ENCODE measurements at places on chromosomes 3 and 15. TPM values are rescaled to one million over a fixed set of nuclear protein-coding genes. Genes with fewer than 3 reads are reported as not detected.

The SLC28A1 gene
- polyA plus RNA-seq, result 6.8 TPM

The NUDT16 gene
- 40.5 TPM for polyA plus RNA-seq

The STAC gene
- 11.8 TPM for polyA plus RNA-seq

DNA sequence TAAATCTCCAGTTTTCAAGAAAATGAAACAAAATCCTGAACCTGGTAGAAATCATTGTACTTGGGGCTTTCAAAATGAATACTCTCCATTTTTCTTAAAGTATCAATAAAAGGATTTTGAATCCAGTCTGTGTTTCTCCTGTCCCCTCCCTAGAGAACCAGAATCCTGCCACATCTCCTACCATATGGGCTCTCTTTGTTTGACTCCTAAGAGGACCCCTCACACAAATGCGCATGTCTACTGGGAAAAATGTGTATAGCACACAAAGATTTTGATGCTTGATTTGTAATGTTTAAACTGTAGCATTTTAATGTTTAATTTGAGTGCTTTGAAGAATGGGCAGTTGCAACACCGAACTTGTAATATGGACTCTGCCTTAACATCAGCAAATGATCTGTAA is 25.9 kb downstream of the LRRC3B start:
- no peak for DNase-seq

DNA sequence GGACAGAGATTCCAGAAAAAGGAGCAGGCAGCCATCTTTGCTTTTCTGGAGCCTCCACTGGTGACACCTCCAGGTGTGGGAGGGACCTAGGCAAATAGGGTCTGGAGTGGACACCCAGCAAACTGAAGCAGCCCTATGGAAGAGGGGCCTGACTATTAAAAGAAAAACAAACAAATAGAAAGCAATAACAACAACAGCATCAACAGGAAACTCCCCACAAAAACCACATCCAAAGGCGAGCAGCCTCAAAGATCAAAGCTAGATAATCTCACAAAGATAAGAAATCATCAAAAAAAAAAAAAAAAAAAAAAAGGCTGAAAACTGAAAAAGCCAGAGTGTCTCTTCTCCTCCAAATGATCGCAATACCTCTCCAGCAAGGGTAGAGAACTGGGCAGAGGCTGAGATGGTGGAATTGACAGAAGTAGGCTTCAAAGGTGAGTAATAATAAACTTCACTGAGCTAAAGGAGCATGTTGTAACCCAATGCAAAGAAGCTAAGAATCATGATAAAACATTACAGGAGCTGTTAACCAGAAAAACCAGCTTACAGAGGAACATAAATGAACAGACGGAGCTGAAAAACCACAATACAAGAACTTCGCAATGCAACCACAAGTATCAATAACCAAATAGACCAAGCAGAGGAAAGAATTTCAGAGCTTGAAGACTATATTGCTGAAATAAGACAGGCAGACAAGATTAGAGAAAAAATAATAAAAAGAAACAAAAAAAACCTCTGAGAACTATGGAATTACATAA is 225.4 kb downstream of the CTNNB1 start:
- no peak for DNase-seq

- no peak for DNase-seq
Observed at GRCh38 chr15:87712211-87712610, 544.3 kb downstream of the NTRK3 start.

DNA sequence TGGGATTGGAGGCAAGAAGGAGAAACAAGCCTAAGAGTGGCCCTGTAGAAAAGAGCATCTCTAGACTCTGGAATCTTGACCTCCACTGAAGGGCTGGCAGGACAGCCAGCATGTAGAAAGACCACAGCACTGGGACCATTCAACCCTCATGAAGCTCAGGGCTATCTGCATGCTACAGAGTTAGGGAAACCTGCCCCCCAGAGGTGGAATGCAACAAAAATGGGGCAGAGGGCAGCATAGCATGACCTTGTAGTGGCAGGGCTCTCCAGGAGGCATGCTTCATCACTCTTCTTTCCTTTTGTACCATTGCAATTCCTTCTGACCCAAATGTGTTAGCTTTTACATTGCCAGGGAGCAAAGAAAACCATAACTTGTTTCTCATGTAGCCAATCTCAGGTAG is 445.4 kb downstream of the EPHB1 start:
- no peak for DNase-seq

DNA sequence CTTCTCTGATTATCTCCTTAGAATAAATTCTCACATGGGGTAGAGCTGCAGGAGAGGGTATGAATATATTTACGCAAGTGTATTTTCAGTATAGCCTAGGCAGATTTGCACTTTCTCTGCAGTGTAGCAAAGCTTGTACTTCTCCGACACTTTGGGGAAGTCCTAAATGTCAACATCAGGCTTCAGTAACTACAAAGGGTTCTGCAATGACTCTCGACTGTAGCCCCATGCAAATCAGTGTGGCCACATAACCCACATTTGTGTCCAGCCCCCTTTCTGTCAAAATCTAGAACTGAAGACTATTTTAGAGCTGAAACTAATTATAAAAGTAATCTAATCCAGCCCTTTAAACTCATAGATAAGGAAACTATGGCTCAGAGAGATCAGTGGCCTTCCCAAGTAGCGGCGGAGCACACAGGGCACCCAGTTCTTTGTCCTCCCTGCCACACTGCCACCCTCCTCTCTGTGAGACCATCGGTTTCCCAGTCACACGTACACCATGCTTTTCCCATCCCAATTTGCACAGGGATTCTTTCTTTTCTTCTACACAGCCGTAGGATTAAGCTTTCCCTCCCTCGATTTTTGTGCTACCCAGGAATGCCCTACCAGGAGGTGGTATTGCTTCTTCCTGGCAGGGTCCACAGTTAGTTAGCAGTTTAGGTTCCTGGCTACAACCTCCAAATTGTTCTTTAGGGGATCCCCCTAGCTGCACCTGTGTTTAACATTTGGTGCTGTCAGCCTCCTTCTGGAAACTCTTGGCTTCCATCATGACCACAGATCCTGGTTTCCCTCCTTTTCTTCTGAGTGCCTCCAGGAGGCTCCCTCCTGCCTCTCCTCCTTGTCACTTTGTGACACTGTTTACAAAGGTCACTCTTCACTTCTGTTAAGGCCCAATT is 22.9 kb downstream of the MRAS start:
- DNase-seq, result no peak

- no peak for DNase-seq
Observed at GRCh38 chr3:34020726-34021680, 222.6 kb downstream of the PDCD6IP start.
